ENCODE measurements at places on chromosomes 12 and 14.

GRCh38 chr12:68785358-68785757 is 22.6 kb upstream of the MDM2 start:
- DNase-seq: no peak

GRCh38 chr14:57182760-57183503 is 85.8 kb downstream of the EXOC5 start:
- no peak for DNase-seq

GRCh38 chr12:52156757-52157565 is 34.9 kb downstream of the KRT80 start:
- peak; percentile 18 for DNase-seq

GRCh38 chr14:55921511-55921910 is 196.7 kb upstream of the PELI2 start:
- no peak for DNase-seq

GRCh38 chr12:113467142-113467501 is 4.5 kb downstream of the LHX5 start:
- no peak for DNase-seq

Measured in hippocampal formation (tissue), 2 donors.